ENCODE measurements at places on chromosomes 1 and 21.

DNA sequence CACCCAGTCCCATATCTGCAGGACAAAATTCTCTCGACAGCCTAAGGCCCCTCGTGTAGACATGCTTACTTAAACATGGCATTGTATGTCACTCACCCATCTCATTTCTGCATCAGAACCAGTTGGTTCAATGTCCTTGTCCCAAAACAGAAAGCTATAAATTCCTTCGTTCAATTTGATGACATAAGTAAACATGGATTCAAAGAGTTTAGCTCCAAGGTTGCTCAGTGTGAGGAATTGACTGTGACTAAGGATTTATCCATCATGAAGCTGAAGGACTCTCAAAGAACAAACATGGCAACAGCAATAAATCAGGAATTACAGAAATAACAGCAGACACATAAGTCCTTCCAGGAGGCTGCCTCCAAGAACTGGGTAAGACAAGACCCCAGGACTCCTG, 237.2 kb downstream of the TOMM20 start:
- no peak for DNase-seq

DNA sequence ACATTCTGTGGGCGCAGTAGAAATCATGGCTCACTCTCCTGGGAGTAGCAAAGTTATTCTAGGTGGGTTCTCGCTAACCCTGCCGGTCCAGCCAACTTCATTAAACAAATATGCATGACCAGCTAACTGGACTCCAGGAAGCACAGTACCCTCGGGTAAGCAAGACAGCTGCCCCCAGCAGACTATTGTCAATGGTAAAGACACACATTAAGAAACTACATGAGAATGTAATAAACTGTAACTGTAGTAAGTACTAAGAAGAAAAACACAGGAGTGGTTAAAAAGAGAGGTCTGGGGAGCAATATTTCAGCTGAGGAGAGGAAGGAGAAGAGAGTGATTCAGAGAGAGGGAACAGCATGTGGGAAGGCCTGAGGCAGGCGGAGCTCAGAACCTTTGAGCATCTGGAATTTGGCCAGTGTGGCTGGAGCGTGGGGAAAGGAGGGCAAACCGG, 7.4 kb downstream of the SLC2A5 start:
- no peak for DNase-seq

GRCh38 chr1:24336075-24336474, 16.9 kb downstream of the GRHL3 start:
- DNase-seq = no peak

GRCh38 chr1:204259782-204260181, 46.0 kb upstream of the GOLT1A start:
- DNase-seq = no peak

- DNase-seq = no peak
Observed at GRCh38 chr1:248926401-248927182, 20.6 kb downstream of the PGBD2 start.

- DNase-seq = no peak
Observed at GRCh38 chr1:87004857-87005256, 90.4 kb downstream of the HS2ST1 start.

- DNase-seq = no peak
Observed at GRCh38 chr1:54986025-54986424, 5.6 kb downstream of the TMEM61 start.

DNA sequence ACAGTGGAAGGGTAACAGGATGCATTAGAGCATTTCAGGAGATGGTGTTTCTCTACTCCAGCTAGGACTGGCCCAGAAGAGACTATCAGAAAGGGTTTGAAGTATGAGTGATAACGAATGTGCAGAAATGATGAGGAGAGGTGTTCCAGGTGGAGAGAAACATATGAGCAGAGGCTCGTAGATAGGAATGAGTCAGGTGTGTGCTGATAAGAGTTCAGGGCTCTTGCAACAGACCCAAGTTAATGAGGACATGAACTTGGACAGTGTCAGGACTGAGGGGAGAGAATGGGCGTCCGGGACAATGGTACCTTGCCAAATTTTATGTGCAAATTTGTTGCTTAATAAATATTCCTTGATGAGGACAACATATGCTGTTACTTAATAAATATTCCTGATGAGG, 183.9 kb upstream of the NFIA start:
- no peak for DNase-seq

DNA sequence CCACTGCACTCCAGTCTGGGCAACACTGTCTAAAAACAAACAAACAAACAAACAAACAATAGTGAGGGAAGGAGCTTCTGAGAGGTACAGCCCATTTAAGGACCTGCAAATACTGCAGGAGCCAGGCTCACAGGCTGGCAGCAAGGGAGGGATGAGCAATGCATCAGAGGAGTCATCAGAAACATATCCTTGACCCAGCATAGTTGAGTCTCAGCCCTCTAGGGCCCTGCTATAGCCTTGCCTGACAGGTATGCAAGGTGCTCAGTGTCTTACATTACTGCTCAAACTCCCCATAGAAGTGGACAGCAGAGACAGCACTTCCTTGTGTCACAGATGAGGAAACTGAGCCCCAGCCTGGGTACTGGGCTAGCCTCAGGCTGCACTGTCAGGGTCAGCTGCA, 7.3 kb upstream of the TTC4 start:
- DNase-seq = no peak

- DNase-seq = no peak
Observed at GRCh38 chr1:26787381-26787705, 407 bp upstream of the PIGV start.

- no peak for DNase-seq
Observed at GRCh38 chr1:200525090-200525987, 95.2 kb downstream of the KIF14 start.

DNA sequence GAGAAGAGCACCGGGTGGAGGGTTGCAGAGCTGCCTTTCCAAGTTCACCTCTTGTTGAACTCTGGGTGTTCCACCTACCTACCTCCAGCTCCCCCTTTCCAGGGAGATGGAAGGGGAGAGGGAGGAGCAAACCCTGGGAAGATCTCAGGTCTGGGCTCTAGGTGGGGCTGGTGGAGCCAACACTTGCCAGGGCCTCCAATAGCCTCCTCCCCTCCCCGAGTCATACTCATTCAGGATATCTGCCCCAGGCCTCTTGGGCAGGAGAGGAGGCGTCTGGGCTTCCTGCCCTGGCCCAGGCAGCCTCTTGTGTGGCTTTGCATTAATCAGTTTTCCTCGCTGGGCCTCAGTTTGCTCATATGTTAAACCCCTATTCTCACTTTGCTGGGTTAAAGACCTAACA, 13.4 kb downstream of the RAP1GAP start:
- DNase-seq = no peak

DNA sequence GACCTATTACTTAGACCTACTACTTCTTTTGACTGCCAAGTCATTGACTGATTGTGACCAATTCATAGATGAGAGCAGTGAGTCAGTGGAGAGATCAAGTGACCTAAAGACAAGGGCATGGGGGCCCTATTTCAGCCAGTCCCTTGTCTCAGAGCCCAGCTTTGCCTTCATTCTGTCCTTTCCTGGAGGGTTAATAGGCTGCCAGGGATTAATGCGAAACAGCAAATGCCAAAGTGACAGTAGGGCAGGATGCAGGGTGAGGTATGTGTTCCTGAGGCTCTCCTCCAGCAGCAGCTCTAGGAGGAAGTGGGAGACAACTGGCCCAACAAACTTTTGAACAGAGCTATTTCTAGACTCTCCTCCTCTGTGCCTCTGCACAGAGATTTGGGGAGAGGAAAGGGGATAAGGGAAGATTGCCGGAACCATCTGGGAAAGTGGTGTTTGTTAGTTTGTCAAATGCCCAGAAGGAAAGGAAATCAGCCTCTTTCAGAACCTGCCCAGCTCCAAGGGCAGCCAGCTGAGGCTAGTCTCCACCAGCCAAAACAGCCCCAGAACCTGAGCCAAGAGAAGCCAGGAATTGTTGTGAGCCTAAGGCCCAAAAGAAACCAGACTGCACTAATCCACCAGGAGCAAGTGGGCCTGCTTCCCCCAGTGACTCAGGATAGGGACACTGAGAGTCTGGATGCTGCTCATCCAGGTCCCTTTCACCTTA, 4.9 kb upstream of the S100A3 start:
- DNase-seq = no peak

GRCh38 chr1:207670192-207670591, 25.3 kb downstream of the CR1L start:
- no peak for DNase-seq

- DNase-seq = no peak
Observed at GRCh38 chr1:77412820-77413530, 131.2 kb downstream of the AK5 start.

DNA sequence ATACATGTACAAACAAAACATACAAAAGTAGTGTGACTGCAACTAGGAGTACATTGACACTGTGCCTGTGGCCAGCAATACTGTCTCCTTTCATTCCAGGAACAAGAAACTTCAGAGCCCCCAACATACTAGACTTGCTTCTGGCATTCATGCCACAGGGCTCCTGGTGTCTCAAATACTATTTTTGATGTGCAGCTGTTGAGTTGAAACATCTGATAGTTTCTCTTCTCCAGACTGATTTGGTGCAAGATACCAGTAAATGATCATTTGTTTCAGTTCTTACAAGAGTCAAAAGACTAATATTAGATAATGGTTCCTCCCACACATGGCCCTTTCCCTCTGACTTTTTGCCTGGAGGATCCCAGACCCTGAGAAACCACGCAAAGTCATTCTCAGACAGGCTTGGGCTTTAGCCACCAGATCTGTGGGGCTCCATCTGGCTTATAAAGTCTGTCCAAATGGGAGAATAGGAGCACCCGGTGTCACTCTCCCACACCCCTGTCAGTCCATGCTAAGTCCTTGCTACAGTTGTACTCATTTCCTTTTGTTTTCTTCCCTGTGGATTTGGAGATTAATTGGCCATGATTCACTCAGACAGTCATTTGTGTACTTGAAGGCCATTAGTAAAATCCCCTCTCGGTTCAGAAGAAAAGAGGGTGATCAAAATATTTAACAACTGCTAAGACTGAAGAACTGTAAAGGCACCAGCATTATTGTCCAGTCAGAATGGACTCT, 163.5 kb upstream of the RUNX1 start:
- peak; percentile 38 for DNase-seq

DNA sequence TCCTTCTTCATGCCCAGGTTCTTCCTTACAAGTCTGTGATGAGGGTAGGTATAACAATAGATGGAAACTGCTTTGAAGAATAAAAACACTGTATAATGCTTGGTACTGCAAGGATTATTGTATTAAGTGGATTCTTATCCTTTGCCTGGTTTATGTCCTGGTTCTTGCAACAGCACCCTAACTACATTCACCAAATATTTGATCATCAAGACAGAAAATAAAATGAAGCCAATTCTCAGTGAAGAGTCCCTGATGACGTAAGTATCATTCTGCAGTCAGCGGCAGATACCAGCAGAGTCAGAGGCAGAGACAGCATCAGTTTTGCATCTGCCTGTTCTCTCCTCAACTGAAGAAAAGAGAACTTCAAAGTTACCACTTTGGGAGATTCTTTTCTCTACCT, 19.7 kb downstream of the ARHGEF11 start:
- DNase-seq = no peak

DNA sequence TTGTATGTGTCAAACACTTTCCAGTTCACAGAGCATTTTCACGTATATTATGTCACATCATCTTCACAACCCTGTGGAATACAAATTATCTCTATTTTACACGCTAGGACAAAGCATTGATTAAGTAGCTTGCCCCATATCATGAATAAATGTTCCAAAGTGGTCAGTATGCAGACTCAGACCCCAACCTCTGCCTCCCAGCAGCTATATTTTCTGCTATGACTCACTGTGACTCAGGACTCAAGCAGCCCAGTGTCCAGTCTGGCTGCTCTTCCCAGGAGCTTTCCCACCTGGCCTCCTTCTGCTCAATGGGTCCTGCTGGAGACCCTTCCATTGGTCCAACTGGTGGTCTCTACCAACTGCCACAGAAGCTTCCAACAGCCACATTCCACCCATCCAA, 56.0 kb upstream of the RAP1A start:
- DNase-seq = no peak

GRCh38 chr1:152086760-152087159, 2.1 kb downstream of the TCHHL1 start:
- no peak for DNase-seq

- no peak for DNase-seq
Observed at GRCh38 chr1:165497069-165498013, 46.5 kb upstream of the LRRC52 start.

GRCh38 chr1:87150143-87150542, 178.5 kb upstream of the LMO4 start:
- DNase-seq = no peak

DNA sequence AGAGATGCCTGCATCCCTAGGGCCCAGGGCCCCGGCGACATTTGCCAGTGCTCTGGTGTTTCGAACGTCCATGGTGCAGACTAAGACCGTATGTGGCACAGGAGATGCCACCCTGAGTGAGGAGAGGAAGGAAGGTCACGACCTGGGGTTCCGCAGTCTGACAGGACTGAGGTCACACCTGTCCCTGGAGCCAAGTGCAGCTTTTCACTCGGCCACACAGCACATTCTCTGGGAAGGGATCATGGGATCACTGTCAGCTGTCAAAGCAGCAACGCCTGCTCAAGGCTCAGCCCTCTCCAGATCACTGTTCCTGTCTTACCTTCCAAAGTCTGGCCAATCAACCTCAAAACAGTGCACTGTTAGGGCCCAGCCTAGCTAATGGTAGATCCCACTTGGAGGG, 243.6 kb downstream of the SIPA1L2 start:
- no peak for DNase-seq

DNA sequence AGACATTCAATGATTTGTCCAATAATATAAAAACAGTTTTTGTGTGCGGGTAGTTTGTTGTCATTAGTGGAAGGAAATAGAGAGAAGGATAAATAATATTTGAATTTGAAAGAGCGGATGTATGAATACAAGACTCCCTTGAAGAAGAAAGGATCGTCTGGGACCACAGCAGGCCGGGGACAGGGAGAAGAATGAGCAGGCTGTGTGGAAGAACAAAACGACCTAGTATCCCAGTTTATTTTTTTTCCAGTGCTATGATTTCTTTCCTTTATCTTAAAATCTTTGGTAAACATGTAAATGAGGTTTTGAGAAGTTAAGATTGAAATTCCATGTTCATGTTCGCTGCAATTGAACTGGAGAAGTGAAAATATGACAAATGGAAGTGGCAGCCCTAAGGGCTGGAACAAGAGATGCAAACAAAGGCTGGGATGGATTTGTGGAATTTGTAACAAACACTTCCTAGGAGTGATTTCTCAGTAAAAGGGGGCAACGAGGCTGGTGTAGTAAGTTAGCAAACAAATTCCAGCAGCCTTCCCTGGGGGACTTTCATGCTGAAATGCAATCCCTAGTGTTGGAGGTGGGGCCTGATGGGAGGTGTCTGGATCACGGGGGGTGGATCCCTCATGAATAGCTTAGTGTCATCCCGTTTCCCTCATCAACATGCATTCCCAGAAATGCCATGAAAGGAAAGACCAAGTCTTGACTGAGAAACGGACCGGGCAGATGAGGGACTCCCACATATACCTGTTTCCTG, 10.2 kb upstream of the IFI16 start:
- peak; percentile 78 for DNase-seq

- no peak for DNase-seq
Observed at GRCh38 chr1:22508991-22509390, 54.3 kb upstream of the EPHA8 start.

DNA sequence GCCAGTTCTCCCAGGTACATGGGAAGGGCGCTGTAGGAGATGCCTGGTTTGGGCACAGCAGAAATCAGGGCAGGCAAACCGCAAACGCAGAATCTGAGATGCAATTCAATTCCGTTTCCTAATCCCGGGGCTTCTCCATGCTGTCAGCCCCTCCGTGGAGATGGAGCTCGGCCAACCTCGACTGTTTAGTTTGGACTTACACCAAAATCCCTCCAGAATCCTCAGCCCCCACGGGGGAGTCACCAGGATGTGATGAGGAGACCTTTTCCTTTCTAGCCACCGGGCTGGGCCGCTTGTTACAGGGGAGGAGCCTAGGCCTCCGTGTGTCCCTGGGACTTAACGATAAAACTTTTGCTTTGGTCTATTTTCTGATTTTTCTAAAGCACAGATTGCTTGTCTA, 7.9 kb downstream of the SLC2A7 start:
- DNase-seq = no peak
